ENCODE measurements at places on chromosomes 1 and 21.

- no peak for DNase-seq
Observed at GRCh38 chr1:7633506-7634245, 137.4 kb upstream of the VAMP3 start.

DNA sequence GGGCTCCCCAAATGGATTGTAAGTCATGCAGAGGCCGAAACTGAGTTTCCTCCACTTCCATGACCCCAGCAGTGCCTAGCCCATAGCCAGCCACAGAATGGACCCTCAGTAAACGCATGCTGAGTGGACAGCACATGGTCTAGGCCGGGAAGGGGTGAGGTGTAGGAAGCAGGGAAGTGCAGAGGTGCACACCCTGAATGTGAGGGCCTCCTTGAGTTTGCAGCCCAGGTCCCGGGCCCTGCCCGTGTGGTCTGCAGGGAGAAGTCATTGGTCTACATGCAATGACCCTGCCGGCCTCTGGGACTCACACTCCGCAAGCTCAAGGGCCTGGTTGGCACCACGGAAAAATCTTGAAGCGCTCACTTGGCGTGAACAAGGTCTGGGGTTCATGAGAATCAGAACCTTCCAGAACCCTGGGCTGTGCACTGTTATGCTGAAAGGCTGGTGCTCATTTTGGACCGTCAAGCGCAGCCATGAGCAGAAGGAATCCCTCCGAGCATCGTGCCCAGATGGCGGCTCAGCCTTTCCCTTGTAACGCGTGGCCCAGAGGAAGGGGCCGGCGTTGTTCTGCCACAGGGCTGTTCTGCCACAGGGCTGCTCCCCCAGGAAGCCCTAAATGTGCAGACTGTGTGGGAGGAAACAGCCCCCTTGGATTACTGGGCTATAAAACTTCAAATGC lies 66.4 kb downstream of the PSMG1 start:
- DNase-seq = no peak

DNA sequence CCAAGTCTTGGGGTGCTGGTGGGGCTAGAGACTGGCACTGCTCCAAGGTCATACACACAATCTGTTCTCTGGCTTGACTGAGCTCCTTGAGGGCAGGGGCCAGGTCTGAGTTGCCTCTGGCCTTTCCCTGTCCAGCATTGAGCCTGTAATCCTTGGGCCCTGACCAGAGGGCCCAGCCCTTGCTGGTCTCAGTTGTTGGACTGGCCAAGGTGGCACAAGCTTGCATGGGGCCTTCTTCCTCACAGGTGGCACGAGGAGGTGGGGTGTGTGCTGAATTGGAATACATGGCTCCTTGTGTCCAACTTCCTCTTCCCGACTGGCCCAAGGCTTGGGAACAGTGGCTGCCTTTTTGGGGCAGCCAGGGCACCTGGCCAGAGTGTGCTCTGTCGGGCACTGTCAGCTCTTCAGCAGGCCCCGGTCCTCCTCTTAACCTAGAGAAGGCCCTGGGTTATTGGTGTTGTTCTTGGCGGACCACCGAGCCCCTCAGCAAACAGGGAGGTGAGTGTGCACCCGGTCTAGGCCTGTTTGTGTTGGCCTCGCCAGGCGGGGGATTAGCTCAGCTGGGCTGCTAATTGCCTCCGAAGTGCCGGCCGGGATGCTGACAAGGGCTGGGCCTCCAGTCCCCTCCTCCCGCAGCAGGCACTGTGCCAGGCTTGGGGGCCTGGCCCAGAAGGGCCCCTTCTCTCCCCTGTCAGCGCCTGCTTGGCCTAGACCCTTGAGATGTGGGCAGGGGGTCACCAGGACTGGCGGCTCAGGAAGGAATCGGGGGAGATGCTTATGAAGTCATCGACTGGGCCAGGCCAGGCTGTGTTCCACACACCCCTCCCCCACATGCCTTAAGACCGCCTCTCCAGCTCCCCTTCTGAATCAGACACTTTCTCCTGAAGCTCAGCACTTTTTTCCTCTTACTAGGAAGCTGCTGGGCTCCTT lies 28.5 kb downstream of the WNT4 start:
- no peak for DNase-seq

- DNase-seq = no peak
Observed at GRCh38 chr1:201882665-201883132, 6.0 kb upstream of the SHISA4 start.

DNA sequence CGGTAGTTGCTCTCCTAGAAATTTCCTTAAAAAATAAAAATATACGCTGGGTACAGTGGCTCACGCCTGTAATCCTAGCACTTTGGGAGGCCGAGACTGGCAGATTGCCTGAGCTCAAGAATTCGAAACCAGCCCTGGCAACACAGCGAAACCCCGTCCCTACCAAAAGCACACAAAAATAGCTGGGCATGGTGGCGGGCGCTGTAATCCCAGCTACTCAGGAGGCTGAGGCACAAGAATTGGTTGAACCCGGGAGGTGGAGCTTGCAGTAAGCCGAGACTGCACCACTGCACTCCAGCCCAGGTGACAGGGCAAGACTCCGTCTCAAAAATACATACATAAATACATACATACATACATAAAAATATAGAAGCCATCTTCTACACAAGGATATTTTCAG lies 262.8 kb downstream of the AKT3 start:
- DNase-seq = no peak

DNA sequence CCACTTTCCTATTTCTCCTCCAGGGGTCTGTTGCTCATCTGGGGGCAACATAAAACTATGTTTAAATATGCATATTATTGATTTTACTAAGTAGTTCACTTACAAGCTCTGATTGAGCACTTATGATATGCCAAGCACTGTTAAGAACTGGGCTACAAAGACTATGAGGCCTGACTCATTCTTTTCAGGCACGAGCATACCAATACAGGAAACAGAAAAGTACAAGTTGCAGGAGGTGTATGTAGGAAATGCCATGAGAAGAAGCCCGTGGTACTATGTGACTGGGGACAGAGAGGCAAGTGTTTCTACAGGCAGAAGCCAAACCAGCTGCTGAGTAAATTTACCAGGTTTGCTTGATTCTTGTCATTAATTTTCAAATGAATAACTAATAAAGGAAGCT lies 120.4 kb upstream of the PTGFR start:
- DNase-seq = no peak

DNA sequence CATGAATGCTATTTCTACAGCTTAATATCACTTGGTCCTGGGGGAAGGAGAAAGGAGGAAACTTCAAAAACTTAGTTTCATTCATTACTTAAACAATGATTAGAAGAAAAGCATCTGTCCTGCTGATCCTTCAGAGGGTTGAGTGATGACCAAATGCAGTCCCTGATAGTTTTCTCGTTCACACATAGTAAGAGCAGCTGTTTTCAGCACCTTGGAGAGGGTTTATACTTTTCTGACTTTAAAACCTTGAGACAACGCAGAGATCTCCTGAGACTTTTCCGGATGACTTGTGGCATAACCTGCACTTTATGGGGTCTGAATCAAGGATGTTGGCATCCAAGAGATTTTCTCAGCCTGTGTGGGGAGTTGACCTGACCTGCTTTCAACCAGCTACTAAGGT lies 94.0 kb upstream of the KCND3 start:
- no peak for DNase-seq
